GM12878 (cell line): ENCODE measurements at places on chromosomes 3 and 15.

- DNase-seq = no peak
Measured at GRCh38 chr15:65336493-65337435, 32.3 kb downstream of the RNU5B-1 start.

DNA sequence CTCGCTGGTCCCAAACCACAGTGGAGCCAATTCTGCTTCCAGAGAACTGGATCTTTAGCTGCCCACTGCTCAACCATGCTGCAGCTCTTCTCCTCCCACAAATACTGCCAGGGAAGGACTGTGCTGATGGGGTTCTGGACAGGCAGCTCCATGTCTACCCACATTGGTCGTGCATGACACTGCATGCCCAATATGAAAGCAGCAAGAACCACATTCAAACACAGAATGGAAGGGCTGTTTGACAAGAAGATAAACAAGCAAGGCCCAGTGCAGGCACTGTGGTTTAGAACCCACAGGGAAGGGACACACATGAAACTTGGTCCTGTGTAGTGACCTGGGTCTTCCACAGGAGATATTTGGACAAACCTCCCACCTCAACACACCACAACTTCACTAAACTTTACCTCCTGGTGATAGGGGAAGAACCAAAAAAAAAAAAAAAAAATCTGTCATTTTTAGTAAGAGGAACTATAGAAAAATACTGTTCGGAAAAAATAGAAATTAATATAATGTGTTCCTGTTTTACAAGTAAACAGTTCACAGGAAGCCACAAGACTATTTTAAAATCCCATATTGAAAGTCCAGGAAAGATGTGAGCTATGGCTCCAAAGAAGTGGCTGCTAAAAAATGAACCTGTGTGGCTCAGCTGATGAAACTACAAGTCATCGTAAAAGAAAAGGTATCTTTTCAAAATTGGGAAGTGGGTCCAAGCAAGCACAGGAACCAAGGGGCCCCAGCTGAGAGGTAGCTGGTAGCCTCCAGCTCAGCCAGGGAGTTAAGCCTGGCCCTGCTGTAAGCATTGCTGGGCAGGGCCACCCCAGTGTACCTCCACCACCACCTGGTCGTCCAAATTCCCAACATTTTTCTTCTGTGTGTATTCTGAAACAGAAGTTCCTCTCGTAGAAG lies 77.7 kb upstream of the ACAN start:
- no peak for DNase-seq

DNA sequence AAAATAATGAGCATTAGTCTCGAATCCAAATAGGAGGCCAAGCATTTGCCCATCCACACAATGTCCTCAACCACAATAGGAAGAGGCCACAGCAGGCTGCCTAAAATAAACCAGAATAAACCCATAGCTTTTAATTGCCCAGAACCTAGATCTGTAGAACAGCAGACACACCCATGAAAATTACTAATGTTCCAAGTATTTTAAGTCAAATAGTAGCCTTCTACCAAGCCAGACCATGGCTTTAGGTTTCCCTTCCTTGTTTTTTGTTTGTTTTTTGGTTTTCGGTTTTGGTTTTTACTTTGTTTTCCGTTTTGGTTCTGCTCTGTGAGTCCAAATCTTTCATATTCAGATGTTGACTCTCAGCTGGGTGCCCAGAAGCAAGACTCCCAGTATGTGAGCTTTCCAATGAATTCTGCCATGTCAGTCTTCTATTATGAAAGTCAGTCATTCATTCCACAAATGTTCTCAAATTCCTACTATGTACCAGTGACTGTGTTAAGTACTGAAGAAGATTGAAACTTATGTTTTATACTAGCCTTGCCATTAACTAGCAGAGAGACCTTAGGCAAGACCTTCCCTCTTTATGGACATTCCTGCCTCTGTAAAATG lies 57.8 kb upstream of the BOC start:
- peak; percentile 20 for DNase-seq

DNA sequence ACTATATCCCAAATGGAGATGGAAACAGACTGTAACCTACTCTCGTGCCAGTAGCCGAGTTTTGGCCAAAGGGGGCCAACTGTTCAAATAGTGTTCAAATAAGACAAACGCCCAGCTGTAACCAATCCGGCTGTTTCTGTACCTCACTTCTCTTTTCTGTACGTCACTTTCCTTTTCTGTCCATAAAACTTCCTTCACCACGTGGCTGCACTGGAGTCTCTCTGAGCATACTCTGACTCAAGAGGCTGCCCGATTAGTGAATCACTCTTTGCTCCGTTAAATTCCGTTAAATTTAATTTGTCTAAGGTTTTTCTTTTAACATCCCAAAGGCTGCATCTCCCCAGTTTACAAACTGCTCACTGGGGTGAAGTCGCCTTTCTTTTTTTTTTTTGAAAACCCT lies 219.2 kb upstream of the P2RY1 start:
- DNase-seq = no peak

DNA sequence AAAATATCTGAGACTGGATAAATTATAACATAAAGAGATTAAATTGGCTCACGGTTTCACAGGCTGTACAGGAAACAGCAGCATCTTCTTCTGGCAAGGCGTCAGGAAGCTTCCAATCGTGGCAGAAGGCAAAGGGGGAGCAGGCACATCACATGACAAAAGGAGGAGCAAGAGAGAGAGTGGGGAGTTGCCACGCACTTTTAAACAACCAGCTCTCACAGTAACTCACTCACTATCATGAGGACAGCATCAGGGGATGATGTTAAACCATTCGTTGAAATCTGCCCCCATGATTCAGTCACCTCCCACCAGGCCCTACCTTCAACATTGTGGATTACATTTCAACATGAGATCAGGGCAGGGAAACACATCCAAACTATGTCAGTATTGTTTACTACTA lies 114.5 kb upstream of the SPATA16 start:
- no peak for DNase-seq

DNA sequence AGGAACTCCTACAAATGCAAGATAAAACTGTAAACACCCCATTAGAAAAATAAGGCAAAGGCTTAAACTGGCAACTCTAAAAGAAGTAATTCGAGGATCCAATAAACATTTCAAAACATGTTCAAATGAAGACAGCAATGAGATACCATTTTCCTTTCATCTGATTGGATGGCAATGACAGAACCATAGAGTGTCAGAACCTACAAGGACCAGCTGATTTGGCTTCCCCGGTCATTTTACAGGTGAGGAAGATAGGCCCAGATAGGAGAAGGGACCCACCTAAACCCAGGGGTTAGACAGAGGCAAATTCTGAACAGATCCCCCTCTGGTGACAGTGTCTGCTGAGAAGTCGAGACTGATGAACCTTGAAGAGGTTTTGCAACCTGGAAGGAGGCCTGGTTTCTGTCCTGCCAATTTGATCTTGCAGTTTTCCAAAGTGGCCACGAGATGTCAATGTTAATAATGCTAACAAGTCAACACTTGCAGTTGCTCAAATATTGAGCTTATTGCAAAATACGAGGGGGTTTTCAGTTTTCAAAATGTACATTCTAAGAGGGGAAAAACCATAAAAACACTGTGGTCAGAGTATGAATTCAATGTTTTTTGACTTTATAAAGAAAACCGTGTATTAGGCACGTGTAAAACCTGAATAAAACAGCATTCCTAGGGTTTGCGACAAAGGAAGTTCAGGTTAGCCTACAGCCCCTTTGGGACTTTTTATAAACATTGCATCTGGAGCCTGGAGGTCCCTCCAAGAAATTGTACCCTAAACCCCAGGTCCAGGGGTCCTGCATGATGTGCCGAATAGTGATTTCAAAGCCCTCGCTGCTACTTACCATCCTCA lies 21.5 kb downstream of the CFAP161 start:
- no peak for DNase-seq

GRCh38 chr3:24197809-24198208 lies 252.7 kb downstream of the NR1D2 start:
- DNase-seq = no peak

DNA sequence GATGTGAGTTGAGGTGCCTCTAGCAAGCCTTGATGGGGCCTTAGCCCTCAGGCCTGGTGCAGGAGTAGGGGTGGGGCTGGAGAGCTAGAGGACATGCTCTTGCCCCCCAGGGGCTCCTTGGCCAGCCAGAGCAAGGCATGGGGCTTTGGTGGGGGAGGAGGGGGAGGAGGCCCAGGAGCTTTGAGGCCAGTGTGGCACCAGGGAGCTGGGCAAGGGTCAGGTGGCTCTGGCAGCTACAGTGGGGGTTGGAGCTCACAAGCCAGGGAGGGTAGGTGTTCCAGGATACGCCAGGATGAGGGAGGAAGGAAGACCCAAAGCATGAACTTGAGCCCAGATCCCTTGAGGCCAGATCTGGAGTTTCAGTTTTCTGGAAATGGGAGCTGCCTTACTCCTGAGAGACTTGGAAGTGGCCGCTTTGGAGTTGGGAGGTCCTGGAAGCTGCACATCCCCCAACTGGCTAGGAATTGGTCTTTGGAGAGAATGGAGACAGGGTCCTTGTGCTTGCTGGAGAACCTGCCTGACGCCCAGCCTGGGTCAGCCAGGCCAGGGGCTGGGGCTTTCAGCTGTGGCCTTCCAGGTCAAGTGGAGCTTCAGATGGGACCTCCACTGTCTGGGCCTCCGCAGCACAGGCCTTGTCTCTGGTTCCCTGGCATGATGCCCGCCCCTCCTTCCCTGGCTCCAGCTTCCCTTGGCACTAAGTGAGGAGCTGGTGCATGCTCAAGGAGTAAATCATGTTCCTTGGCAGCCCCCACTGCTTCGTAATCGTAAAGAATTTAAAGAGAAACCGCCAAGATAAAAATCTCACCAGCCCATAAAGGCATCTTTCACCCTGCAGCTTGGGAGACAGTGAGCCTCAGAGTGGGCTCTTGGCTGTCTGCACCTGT lies 8.7 kb downstream of the SEMA3F start:
- no peak for DNase-seq

DNA sequence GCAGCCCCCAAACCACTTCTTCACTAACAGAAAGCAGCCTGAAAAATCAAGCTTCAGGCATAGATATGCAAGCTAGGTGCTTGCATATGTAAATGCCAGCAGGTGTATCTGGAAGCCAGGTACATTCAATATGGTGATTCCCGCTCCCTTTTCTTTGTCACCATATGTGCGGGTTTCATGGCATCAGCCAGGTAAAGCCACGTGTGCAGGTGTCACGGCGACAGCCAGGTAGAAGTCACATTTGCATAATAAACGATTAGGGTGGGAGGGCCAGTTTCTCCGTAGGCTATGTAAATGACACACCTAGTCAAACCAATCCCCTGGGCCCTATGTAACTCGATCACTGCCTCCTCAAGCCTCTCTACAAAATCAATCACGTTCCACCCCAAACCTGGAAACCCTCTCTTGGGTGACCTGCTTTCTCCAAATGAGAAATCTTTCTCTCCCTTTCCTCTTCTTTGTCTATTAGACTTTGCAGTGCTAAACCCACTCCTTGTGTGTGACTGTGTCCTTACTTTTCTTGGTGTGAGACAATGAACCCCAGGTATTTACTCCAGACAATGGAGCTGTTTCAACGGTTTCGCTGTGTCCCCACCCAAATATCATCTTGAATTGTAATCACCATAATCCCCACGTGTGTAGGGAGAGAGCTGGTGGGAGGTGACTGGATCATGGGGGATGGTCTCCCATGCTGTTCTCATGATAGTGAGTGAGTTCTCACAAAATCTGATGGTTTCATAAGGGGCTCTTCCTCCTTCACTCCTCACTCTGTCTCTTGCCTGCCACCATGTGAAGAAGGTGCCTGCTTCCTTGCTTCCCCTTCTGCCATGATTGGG lies 44.6 kb downstream of the ONECUT1 start:
- DNase-seq = no peak

DNA sequence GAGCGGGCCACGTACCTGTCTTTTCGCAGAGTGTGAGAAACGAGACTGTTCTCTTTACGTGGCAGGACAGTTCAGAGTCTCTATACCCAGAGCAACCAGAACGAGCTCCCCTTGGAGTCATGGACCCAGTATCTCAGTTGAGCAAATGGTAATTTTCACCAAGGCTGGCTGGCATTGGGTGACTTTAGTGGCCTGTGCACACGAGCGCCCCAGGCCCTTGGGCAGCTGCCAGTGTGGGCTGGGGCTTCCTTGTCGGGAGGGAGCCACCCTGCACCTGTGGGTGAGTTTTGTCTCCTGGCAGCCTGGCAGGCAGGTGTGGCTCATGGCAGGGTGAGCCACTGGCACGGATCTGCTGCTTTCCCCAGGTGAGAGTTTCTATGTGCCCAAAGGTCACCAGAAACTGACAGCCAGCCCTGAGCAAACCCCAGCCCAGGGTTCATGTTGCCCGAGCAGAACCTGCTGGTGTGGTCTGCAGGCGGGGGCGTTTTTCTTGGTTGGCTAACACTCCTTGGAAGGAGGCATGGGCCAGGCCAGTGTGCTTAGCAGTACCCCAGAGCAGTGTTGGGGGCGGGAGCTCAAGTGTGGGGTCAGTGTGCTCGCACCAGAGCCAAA lies 135.0 kb downstream of the TJP1 start:
- DNase-seq = no peak

DNA sequence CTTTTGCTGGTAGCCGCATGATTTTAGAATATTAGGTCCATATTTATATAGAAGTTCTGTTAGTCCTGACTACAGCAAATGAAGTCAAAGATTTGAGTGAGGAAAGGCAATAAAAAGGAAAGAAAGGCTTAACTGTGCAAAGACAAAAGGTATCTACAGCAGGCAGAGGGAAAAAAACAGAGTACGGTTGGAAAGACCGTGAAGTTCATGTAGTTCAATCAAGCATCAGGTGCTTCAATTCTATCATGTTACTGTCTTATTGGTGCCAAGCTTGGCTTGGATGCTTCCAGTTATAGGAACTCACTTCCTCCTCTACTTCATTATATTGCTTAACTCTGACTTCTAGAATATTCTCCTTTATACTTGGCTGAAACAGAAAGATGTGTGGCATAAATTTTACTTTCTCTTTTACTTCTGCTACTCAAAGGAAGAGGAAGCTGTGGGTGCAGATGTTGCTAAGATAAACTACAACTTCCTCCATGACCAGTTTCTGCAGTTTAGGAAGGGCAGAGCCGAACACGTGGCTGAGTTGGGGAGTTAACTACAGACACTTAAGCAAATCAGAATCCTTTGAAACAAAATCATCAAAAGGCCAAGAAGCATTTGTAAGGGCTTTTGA lies 72.6 kb upstream of the ZBED2 start:
- peak; percentile 69 for DNase-seq

- DNase-seq = no peak
Measured at GRCh38 chr3:129310111-129311011, 31.7 kb downstream of the HMCES start.

- DNase-seq = no peak
Measured at GRCh38 chr15:79257454-79257853, 25.1 kb upstream of the ANKRD34C start.

DNA sequence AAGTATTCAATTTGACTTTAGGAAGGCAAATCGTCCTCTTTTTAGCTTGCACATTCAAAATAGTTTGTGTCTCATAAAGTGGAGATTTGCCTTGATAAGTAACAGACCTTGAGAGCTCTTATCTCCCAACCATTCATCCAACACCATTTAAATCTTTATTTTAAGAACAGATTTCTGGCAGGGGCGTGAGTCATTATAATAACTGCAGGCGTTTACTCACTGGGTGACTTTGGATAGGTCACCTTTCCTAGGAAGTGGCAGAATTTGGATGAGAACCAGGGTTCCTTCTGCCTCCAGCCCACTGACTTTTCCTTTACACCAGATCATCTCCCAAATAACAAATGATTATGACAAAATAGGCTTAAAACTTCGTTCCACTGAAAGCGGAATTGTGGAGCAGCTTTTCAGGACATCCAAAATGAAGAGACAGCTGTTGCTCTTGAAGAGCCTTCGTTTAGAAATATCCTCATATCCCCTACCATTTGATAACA lies 5.0 kb downstream of the LMCD1 start:
- DNase-seq = no peak

- DNase-seq = no peak
Measured at GRCh38 chr3:63814237-63814636, 4.9 kb upstream of the C3orf49 start.

- DNase-seq = no peak
Measured at GRCh38 chr3:59426821-59427565, 377.2 kb upstream of the CFAP20DC start.
